ENCODE measurements at places on chromosomes 6 and 20. TPM values are rescaled to one million over a fixed set of nuclear protein-coding genes. Genes with fewer than 3 reads are reported as not detected.

NFATC2 gene
- not detected for total RNA-seq

IYD gene
- total RNA-seq: not detected

GRCh38 chr20:37850724-37851355, 52.1 kb upstream of the VSTM2L start:
- DNase-seq: no peak

GRCh38 chr6:146028851-146029572, at the start of gene GRM1:
TSS of gene GRM1 (plus strand) at chr6:146029062. CDS start at chr6:146029518, 456 bp downstream.
- peak; percentile 35 for DNase-seq

DNA sequence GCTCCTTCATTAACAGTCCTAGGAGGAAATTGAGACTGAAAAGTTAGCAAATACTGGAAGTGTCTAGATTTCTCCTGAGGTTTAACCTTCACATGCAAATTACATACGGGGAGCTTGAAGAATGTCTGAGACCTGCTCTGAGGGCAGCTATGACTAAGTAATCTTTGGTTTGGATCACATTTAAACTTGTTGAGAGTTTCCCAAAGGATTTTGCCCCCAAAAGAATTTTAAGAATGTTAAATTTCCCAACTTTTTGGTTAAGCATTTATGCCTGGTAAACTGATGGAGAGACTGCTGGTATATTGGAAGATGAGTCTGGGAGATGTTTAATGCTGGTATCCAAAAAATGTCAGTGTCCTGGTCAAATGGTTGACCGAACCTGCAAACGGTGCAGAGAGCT, 97.0 kb downstream of the RREB1 start:
- DNase-seq: no peak

GRCh38 chr6:120918137-120918536, 416.1 kb downstream of the TBC1D32 start:
- no peak for DNase-seq

GRCh38 chr6:27096834-27097511, 150.5 kb upstream of the PRSS16 start:
- DNase-seq: peak; percentile 26

DNA sequence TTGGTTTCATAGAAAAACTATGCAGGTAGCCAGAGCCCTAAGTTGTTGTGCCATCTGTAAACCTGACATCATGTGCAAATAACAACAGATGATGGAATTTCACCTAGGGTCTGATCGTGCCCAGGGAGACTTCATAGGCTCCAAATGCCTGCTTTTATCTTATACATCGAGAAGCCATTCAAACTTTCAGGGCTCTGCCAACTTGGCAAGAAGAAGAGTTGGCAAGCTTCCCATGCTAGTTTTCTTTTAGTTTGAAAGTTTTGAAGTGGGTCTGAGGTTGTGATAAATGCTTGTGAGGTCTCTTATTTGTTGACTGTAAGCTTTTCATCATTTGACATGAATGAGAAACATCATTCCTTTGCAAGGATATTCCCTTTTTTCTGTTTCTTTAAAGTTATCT, 175.4 kb upstream of the FLRT3 start:
- no peak for DNase-seq

- no peak for DNase-seq
Measured at GRCh38 chr6:41697861-41698781, 37.3 kb downstream of the TFEB start.
